NCI-H1105 treated with DMSO at 0.1 percent for 48 hours (cell line): ENCODE measurements at places on chromosomes 16 and 17.

GRCh38 chr16:16154281-16154951 is 68.9 kb downstream of the ABCC6 start:
- DNase-seq = no peak

GRCh38 chr17:77475016-77475976 is 334.5 kb downstream of the SEC14L1 start:
- no peak for DNase-seq

DNA sequence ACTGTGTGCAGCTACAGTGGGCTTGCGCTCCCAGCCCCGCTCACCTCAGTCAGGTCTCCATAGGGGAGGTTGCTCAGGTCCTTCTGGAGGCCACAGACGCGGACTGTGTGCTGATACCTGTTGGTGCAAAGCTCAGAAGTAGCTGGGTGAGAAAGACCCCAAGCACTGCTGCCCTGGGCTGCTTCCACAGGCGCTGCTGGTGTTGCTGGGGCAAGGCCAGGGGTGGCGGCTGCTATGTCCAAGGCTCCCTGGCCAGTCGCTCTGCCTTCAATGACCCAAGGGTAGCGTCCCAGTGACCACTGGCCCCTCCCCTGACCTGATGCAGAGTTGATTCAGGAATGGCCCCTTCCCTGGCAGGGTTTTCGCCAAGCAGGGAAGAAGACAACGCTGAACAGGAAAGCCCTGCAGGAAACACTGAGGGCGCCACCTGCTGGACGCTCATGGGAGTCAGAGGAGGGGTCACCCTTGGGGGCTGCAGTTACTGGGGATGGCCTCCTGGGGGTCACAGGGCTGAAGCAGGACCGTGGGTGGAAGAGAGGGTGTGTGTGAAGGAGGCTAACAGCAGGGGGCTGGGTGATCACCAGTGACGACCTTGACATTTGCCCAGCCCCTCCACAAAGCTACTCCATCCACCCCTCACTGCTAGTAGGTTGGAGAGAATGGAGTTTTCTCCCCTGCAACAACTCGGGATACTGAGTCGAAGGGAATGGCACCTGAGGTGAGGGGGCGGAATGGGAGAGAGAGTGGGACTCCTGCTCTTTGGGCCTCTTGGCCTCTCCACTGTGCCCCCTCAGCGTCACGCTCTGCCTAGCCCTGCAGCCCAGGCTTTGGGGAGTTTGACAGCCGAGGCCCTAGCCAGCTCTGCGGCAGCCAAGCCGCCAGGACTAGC is 38.3 kb downstream of the ABCC12 start:
- DNase-seq = peak; percentile 55

DNA sequence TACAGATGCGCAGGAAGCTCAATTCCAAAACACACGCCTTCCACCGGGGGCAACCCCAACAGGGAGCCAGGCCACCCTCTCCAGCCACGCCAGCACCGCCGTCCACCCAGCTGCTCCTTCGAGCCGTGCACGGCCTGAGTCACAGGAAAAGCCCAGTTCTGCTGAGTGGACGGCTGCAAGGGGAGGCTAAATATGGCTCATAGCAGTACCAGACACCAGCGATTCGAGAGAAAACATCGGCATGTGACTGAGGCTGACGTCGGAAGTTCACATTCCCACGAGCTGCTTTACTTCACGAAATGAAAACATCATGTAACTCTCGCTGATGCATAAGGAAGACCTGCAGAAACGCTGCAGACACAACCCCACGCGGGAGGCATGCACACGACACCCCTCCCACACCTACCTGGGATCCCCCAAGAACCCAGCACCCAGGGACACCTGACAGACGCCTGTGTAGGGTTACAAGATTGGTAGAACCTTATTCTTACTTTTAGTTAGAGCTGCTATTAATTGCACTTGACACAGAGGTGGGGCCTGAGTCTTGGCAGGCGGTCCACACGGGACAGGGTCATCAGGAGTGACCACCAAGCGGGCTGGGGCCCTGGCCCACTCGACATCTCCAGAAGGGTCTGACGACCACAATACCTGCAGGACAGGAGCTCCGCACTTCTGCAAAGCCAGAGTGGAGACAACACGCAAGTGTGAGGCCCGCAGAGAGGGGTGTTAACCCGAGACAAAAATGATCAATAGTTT is 116.8 kb downstream of the ANKRD11 start:
- DNase-seq = no peak

GRCh38 chr17:76537578-76538280 is at the start of gene CYGB:
TSS of gene CYGB (minus strand) at chr17:76537709. CDS start at chr17:76537542, 167 bp downstream.
- no peak for DNase-seq

DNA sequence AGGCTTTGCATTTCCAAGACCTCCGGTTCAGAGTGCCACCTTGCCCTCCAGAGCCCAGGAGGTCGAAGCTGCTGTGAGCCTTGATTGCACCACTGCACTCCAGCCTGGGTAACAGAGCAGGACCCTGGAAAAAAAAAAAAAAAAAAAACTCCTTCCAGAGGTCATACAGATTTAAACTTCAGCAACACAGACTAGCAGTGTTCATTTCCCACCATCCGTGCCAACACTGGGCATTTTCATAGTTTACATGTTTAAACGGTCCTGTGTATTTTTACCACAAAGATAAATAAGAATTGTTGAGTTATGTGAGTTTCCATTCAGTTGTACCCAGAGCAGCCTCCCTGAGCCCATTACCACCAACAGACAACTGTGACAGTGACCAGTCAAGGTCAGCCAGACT is 50.4 kb downstream of the ZDHHC7 start:
- DNase-seq = no peak

DNA sequence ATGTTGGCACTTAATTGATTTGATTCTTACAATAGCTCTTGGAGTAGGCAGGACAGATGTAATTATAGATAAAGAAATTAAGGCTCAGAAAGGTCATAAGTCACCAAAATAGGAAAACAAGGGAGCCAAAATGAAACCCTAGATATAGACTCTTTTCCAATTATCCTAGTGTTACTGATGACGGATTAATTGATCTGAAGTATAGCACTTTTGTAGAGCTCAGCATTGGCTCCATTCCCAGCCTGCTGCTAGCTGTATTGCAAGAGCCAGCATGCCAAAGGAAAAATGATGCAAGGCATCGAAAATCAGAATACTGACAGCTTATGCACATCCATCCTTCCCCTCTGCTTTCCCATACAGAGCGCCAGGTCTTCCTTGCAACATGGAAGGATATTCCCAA is 21.6 kb upstream of the RASL10B start:
- peak; percentile 71 for DNase-seq

DNA sequence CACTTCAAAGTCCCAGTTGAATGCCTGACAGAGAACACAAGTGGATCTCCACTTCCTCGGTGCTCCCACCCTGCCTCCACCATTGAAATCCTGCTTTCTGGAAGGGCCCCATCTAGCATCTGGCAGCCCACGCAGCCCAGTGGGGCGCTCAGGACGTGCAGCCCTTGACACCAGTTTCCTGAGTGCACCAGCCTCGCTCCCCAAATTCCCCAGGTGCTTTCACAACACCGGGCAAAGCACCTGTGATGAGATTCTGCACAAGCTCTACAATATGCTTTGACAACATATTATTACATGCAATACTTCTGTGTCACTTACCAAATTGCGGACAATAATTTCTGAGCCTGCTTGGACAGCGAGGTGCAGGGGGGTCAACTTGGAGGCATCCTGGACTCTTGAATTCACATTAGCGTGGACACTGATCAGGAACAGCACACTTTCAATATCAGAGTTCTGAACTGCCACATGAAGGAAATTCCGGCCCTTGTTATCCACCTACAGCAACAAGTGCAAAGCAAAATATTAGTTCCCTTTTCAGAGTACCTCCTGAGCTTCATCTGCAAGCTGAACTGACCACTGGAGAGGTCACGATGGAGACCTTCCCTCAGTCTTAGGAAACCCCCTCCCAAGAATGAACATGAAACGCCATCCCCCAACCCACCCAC is 33.9 kb downstream of the CYB5D2 start:
- DNase-seq = no peak

DNA sequence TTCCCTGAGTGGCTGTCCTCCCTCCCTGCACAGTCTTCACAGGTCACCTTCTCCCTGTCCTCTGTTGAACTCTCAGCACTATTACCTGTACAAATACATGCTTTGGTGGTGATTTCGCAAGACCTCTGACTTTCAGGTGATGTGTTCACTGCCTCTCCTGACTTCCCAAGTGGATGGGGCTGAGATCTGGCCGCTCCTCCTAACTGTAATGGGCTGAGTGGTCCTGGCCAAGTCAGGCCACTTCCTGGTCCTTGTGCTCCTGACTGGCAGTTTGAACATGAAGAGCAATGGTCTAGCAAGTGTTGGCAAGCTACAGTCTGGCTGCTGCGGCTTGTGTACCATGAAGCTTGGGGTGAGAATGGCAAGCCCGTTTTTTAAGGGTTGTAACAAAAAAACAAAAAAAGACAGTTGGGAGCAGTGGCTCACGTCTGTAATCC is 11.7 kb upstream of the TMED6 start:
- no peak for DNase-seq

DNA sequence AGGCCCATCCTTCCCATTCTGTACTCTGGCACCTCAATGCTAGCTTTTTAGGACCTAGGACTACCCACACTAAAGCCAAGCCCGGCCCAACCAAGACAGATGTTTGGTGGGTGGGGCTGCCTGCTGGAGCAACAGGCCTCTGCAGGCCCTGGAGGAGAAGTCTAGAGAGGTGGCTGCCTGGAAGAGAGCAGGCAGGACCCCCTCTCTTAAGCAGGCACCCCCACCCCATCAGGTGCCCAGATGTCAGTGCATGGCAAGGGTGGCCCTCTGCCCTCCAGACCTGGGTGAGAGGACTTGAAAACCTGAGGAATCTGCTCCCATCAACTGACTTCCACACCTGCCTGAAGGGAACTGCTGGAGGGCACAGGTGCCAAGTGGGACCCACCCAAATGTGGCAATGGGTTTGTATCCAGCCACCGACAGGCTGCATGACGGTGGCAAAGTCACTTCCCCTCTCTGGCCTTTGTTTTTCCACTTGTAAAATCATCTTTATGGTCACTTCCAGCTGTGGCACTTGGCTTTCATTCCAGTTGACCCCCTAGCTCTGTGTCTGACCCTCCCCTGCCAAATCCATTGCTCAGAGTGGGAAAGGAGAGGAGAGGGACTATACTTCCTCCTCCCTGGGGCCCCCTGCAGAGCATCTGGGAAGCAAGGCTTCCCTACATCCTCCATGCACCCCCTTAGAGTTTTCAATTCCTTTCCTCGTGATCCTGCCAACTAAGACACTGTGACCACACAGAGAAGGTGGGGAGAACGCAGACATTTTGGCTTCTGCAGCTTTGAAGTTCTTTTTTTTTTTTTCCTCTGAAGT is 1.7 kb upstream of the STAT5A start:
- no peak for DNase-seq

- DNase-seq = no peak
Observed at GRCh38 chr16:73179705-73180331, 131.9 kb upstream of the ZFHX3 start.

DNA sequence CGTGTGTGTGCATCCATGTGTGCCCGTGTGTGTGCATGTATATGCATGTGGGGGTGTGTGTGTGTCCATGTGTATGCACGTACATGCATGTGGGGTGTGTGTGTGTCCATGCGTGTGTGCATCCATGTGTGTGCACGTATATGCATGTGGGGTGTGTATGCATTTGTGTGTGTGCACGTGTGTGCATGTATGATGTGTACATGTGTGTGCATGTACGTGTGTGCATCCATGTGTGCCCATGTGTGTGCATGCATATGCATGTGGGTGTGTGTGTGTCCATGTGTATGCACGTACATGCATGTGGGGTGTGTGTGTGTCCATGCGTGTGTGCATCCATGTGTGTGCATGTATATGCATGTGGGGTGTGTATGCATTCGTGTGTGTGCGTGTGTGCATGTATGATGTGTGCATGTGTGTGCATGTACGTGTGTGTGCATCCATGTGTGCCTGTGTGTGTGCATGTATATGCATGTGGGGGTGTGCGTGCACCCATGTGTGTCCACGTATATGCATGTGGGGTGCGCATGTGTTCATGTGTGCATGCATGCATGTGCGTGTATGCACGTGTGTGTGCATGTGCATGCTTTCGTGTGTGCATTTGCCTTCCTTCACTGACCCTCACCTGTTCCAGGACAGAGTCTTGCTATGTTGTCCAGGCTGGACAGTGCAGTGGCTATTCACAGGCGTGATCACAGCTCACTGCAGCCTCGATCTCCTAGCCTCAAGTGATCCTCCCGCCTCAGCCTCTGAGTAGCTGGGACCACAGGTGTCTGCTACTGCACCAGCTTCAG is 129.6 kb upstream of the TNRC6C start:
- DNase-seq = no peak

DNA sequence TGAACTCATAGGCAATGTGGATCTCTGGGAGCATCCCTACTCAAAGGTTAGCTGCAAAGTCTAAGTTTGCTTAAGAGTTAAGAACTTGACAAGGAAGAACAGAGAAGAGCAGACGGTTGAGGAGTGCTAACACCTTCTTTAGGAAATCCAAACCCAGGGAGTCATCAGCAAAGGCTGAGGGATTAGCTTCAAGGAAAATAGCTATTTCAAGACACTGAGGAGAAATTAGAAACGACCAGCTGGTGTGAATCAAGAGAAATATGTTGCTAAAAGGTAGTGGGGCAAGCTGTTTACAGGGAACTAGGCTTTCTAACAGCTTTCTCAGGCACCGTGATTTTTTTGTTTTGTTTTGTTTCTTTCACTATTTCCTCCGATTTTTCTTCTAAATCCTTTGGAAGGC is 90.7 kb downstream of the CDH8 start:
- DNase-seq = no peak

DNA sequence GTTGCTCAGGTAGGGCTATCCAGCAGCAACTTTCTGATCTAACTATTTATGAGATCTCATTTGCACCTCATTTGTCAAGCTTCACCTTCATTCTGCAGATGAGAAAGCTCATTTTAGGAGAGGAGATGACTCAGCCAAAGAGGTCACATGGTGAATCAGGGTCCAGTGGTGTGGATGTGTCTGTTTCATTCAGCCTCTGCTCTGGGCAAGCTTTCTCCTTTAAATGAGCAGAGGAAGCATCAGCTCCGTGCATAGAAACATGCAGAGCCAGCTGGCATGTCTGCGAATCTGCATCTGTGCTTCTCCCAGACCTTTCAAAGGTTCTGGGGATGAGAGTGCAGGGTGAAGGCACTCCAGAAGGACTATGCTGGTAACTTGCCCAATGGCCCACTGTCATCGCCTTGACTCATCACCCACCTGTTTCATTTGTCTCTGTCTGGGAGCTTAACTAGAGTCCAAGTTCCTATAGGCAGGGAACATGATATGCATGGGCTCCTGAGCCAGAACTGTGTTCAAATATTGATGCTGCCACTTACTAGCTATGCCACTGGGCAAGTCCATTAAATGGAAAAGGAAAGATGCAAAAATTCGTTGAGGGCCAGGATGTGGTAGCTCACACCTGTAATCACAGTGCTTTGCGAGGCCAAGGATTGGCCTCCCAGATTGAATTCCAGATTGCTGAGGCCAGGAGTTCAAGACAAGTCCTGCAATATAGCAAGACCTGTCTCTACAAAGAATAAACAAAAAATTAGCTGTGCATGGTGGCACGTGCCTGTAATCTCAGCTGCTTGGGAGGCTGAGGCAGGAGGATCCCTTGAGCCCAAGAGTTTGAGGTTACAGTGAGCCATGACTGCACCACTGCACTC is 67.1 kb upstream of the NLK start:
- no peak for DNase-seq

GRCh38 chr16:87728026-87728425 is 37.8 kb downstream of the KLHDC4 start:
- no peak for DNase-seq
